Posterior vena cava (tissue), 2 donors: ENCODE measurements at places on chromosomes 11 and 22. TPM values are rescaled to one million over a fixed set of nuclear protein-coding genes. Genes with fewer than 3 reads are reported as not detected.
A peak's percentile ranks its signal among the peaks of the same experiment; 100 is the strongest.

DNA sequence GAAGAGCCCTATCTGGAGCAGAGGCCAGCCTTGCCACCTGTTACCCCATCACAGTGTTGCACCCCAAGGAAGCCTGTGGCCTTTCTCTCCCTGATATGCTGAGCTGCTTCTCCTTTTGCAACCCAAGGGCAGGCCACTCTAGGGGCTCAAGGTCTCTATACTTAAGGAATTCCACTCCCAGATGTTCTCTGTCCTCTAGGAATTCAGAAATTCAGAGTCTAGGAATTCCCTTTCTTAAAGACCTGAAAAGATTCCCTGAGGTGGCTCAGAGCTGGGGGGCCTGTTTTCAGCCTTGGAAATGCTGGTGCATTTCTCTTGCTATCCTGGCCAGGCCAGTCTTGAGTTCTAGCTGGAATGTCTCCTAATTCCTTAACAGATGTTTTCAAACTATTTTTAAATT, 68.0 kb upstream of the OLFML1 start:
- no peak for DNase-seq

DNA sequence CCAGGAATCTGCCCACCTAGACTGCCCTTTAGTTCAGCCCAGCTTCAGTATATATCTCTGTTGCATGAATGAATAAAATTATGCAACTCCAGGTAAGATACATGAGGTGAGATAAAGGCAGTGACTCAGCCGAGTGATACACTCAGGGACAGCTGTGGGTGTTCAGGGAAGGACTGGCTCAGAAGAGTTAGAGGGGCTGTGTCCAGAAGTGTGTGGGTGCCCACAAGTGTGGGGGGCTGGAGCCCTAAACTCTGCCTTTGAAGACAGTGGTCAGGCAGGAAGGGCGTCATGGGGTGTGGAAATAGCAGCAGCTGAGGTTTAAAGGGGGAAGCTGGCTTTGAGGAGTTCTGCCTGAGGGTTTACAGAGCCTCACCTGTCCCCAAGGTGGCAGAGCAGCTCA, 8.3 kb downstream of the FTH1 start:
- peak; percentile 22 for DNase-seq

Gene SCGB1D2
- total RNA-seq, result not detected

DNA sequence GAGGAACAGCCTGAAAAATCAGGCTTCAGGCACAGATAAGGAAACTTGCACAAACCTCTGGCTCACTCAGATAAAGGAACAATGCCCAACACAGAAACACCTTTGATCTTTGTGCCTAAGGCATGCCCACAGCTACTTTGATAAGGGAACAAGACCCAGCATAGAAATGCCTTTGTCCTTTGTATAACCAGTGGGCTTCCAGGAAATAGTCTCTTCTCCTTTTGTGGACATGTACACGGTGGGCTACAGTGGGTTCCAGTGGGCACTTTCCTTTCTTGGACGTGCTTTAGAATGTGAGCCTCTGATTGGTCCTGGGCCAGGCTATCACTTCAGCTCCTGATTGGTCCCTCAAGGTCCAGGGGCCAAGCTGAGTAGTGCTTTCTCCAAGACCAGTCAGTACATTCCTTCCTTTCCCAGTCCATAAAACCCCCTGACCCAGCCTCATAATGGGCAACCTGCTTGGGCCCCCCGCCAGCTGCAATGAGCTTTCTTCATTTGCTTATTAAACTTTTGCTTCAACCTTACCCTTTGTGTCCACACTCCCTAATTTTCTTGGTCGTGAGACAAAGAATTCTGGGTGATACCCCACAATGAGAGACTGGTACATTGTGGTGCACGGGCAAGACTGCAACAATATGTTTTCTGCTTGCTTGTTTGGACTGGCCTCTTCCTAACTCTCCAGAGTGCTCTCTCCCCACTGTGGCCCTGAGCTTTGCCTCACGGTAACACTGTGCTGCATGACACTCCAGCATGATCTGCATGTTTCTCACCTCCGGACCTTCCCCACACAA, 1.7 kb upstream of the CABIN1 start:
- DNase-seq, result no peak

DNA sequence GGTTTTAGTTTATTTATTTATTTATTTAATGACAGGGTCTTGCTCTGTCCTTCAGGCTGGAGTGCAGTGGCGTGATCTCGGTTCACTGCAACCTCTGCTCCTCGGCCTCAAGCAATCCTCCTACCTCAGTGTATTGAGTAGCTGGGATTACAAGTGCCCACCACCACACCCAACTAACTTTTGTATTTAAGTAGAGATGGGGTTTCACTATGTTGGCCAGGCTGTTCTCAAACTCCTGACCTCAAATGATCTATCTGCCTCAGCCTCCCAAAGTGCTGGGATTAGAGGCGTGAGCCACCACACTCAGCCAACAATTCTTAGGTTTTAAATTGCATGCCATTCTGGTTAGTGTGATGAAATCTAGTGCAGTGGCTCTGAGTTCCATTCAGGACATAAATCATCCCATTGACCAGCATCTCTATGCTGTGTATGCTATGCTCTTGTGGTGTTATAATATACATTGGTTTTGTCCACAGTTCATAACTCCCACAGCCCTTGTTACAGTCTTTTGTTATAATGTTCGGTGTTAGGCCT, 28.5 kb downstream of the ZNF280B start:
- DNase-seq, result no peak

- DNase-seq, result peak; percentile 82
Observed at GRCh38 chr11:128745311-128746136, 51.7 kb downstream of the FLI1 start.

DNA sequence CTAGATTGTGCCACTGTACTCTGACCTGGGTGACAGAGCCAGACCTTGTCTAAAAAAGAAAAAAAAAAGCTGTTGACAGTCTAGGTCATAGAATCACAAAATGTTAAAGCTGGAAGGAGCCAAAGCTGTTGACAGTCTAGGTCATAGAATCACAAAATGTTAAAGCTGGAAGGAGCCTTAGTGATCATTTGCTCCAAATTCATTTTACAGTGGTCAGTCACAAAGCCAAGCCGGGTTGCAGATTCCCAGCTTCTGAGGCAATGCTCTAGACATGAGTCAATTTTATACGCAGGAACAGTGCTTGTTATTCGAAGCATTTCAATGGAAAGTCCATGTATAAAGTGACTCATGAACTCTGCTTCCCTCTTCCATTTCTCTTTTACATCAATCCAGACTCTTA, 47.4 kb downstream of the SYT13 start:
- DNase-seq, result no peak

DNA sequence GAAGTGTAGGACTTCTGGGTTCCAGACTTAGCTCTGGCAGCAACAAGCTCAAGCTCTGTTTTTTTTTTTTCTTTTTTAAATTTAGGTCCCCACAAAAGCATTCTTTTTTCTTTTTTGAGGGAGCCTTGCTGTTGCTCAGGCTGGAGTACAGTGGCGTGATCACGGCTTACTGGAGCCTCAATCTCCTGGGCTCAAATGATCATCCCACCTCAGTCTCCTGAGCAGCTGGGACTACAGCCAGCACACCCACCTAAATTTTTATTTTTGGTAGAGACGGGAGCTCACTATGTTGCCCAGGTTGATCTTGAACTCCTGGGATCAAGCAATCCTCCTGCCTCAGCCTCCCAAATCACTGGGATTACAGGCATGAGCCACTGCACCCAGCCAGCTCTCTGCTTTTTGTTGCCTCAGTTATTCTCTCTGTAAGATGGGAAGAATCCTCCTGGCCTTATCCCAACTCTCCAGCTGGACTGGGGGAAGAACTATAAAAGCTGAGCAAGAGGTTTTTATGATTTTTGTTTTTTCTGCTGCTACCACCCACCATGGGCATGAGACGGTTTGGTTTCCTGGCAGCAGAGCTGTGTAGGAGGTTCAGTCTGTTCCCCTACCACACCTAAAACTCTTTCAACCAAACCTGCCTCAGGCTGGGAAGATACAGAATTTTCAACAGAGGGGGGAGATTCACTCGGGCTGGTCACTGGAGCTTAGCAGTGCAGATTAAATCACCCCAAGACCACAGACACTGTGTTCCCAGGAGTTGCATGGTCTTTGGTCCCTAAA, 11.6 kb upstream of the MTFP1 start:
- DNase-seq, result no peak

Gene SLC35F2
- 10.2 TPM for total RNA-seq

Gene RBMXL2
- not detected for total RNA-seq

DNA sequence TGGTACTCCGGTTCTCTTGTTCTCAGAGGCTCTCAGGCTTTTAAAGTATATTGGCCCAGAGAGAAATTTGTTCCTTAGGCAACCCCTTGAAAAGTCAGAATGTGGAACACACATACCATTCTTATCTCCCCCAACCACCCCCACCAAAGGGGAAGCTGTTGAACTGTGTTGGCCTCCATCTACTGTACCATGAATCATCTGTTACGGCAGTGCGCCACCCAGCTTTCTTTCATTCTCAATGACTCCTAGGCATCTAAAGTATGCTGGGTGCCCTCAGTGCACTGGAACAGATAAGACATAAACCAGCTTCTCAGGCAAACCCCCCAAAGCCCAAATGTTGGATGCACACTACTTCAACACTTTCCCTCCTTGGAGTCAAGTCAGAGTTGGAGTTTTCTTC, 696.2 kb upstream of the TENM4 start:
- no peak for DNase-seq

Gene SCUBE2
- 7.4 TPM for total RNA-seq

- DNase-seq, result no peak
Observed at GRCh38 chr22:20145206-20145831, 5.5 kb downstream of the CCDC188 start.

DNA sequence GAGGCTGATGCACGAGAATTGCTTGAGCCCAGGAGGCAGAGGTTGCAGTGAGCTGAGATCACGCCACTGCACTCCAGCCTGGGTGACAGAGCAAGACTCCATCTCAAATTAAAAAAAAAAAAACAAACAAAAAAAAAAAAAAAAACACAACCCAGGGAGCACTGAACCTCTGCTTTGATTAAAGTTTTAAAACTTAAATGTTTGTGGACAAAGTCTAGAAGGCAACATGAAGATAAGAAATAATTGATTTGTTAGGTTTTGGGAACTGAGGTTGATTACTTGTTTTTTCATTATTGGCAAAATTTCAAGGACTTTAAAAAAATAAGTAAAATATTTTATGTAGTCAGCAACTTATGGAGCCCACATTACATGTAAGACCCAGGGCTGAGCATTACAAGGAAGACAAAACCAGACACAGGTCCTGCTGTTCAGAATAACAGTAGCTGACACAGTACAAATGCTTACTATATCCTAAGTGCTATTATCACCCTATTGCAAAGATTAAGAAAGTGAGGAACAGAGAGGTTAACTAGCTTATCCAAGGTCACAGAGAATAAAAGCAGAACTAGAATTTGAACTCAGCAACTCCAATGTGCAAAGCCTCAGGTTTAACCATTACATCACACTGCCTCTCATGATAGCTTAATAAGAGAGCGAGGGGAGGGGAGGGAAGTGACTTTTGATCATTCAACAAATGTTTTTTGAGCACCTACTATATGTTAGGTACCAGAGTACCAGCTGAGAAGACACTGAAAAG, 2.3 kb upstream of the CRY2 start:
- no peak for DNase-seq

GRCh38 chr22:27391092-27391770, 410.3 kb downstream of the MN1 start:
- peak; percentile 86 for DNase-seq

DNA sequence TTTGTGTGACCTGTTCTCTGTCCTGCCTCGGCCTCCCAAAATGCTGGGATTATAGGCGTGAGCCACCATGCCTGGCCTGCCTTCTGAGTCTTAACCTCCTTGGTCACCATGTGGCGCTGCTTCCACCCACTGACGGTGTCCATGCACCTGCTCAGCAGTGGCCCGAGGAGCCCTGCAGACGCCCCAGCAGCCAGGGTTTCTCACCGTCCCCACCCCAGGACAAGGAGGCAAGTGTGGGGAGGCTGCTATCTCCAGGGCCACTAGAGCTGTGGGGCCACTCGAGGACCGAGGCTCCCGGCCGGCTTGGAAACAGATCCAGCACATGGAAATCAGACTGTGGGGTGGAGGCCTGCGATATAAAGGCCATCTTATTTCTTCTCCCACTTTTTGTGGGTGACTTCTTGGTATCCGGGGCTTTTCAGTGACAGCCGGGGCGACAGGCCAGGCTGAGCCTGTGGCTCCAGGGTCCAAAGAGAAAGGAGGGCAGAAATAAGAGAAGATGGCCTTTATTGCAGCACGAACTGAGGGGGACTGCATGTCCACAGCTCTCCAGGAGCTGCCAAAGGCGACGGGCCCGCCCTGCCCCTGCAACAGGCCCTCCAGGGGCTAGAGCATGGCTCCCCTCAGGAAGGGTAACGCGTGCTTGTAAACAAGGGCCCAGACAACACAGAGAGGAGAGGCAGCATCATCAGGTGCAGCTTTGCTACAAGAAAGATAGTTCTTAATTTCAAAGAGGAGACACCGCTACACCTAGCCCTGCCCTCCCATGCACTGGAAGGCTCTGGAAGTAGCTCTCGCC, 15.0 kb downstream of the TSPO start:
- no peak for DNase-seq

Gene KBTBD3
- total RNA-seq, result 8.3 TPM

DNA sequence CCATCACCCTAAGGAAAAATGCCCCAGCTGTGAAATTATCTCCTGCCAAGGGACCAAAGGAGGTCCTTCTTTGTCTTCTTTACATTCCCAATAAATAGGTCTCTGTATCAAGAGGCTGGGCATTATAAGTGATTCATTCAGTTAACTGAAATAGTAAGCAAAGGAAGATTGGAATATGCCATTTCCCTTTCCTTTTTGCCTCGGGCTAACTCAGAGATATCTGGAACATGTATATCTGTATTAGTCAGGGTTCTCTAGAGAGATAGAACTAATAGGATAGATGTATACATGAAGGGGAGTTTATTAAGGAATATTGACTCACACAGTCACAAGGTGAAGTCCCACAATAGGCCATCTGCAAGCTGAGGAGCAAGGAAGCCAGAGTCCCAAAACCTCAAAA, 15.3 kb upstream of the CWF19L2 start:
- DNase-seq, result no peak

Gene ZNF214
- total RNA-seq, result 1.8 TPM

Gene ARL14EP
- 22.7 TPM for total RNA-seq

Gene DNAJB13
- total RNA-seq, result not detected

Gene TMEM191B
- total RNA-seq, result 1.2 TPM

GRCh38 chr11:101583251-101584128, at the start of gene TRPC6:
TRPC6 (minus strand) TSS chr11:101584007; CDS start chr11:101583503, 504 bp downstream.
- peak; percentile 80 for DNase-seq

- no peak for DNase-seq
Observed at GRCh38 chr22:23901600-23901999, 7.4 kb downstream of the MIF start.

DNA sequence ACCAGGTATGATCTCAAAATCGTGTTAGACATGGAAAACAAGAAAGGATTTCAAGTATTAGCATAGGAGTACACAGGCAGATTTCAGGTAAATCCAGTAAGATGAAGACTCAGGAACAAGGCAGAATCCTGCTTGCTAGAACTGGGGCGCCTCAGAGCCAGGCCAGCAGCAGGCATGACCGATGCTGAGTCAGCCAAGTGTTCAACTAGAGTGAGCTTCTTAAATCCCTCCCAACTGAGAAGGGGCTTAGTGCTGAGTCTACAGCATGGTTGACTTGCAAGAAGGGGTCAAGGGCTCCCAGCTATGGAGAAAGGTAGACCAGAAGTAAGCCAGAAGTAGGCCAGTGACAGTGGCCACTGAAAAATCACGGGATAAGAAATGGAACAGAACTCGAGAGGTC, 12.4 kb downstream of the GRAP2 start:
- DNase-seq, result no peak
